ENCODE measurements at places on chromosomes 3 and 15. TPM values are rescaled to one million over a fixed set of nuclear protein-coding genes. Genes with fewer than 3 reads are reported as not detected.
A peak's percentile ranks its signal among the peaks of the same experiment; 100 is the strongest.

DNA sequence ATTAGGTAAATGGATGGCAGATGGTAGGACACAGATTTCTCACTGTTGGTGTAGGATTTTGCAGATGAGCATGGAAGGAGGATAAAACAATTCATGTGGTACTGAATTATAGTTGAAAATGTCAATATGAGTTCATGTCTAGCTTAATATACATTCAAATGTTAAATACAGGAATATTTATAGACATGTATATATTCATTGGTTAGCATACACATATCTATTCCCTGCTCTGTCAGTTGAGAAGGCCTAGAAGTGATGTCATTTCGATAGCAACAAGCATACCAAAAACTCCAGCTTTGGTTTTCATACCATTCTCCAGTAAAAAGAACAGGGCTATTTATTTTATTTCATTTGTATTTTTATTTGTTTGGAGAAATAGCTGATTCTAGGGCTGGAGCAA lies 497.1 kb downstream of the EPHB1 start:
- no peak for DNase-seq
- no peak overlapping the region for H3K27ac ChIP-seq
- H3K4me1 ChIP-seq: no peaks in the 10 kb centered on the region
- no peaks in the 10 kb centered on the region for H3K36me3 ChIP-seq
- no peaks in the 10 kb centered on the region for H3K27me3 ChIP-seq
- no peak overlapping the region for H3K4me3 ChIP-seq

DNA sequence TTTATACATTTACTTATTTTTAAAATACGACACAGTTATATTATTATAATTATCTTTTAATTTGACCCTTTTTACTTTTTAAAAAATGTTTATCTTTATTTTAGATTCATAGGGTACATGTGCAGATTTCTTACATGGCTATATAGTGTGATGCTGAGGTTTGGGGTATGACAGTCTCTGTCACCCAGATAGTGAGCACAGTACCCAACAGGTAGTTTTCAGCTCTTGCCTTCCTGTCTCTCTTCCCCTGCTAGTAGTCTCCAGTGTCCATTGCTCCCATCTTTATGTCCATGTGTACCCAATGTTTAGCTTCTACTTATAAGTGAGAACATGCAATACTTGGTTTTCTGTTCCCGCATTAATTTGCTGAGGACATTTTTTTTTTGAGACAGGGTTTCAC lies 21.8 kb upstream of the KCNMB2 start:
- H3K4me3 ChIP-seq: no peak overlapping the region
- H3K27me3 ChIP-seq: no peaks in the 10 kb centered on the region
- no peaks in the 10 kb centered on the region for H3K4me1 ChIP-seq

- no peak overlapping the region for H3K4me3 ChIP-seq
- no peaks in the 10 kb centered on the region for H3K27me3 ChIP-seq
- peaks cover 4% of the 10 kb centered on the region for H3K4me1 ChIP-seq
Observed at GRCh38 chr3:160480931-160481330, 31.3 kb upstream of the TRIM59 start.

- no peaks in the 10 kb centered on the region for H3K27me3 ChIP-seq
- peaks cover 78% of the 10 kb centered on the region for H3K4me1 ChIP-seq
- no peak for DNase-seq
- no peak overlapping the region for H3K4me3 ChIP-seq
- H3K27ac ChIP-seq: peak overlapping the region; percentile 100
Observed at GRCh38 chr15:90191794-90192509, 9.2 kb upstream of the SEMA4B start.

DNA sequence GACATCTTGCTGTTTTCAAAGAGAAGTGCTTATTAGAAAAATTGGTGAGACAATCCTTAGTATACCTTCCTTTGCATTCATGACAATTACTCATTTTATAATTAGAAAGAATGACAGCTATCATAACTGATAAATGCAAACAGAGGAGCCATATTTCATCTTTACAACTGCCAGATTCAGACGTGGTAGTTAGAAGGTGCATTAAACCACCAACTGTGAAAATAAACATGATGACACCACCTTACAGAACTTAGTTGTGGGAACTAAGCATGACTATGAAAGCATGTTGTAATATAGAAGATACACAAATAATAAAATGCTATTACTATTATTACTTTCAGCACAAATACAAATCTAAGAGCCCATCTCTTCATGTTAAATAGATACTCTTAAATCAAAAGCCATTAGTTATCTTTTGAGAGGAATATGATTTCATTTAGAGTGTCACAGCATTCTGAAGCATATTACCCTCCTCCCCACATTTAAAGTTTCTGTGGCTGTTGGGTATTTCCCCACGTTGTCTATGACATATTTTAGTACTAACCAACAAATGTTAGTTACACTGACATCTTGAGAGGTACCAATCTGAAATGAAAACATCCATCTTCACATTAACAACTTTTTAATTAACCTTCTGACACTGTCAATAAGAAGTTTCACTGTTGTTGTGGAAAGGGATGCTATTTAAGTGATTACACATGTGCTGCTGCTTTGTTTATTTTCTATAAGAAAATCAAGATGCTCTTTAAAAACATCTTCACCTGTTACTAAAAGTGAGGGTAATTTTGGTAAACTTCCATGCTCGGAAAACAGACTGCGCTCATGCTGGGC lies 163.8 kb downstream of the LSAMP start:
- no peak overlapping the region for H3K27ac ChIP-seq
- no peaks in the 10 kb centered on the region for H3K27me3 ChIP-seq
- DNase-seq: no peak
- H3K36me3 ChIP-seq: no peaks in the 10 kb centered on the region
- no peak overlapping the region for H3K4me3 ChIP-seq

DNA sequence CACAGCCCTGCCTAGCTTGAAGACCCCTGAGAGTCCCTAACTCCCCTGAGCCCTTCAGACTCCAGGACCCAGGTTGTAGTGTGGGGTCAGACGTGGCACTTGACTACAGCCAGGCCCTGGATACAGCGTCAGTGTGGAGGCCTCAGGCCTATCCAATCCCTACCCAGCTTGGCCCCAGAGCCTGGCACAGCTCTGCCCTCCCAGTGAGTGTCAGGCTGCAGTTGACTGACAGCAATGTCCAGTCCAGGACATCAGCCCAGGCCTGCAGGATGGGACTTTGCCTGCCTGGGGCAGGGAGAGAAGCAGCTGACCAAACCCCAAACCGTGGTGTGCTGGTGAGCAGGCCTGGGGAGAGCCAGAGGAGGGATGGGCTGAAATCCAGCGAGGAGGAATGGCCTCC lies 27.3 kb downstream of the KLF13 start:
- no peak for DNase-seq
- no peaks in the 10 kb centered on the region for H3K27me3 ChIP-seq
- peak overlapping the region; percentile 92 for H3K27ac ChIP-seq
- H3K4me3 ChIP-seq: peak overlapping the region; percentile 21
- peaks cover 100% of the 10 kb centered on the region for H3K4me1 ChIP-seq

DNA sequence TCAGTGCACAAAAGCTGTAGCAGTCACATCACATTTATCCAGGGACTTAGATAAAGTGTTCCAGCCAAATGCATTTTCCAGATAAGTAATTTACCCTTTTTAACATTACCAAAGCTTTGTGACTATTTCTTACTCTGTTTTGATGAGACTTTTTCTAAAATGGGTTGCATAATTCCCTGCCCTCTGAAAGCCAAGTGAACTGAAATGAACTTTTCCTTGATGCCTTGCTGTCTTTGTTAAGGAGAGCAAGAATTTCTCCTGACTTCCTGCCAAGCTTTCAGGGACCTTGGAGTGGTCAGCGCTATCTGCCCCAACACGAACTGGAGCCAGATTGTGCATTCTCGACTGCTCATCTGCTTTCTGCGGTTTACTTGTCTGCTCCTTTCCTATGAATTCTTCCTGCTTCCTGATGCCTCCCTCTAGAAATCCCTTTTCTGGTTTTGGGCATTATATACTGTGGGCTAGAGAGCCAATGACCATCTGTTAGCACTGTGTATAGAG lies 34.8 kb downstream of the EIF4E3 start:
- peaks cover 56% of the 10 kb centered on the region for H3K4me1 ChIP-seq
- H3K27me3 ChIP-seq: no peaks in the 10 kb centered on the region

GRCh38 chr3:126133606-126134005 lies 46.8 kb downstream of the ALDH1L1 start:
- no peaks in the 10 kb centered on the region for H3K27me3 ChIP-seq
- H3K27ac ChIP-seq: no peak overlapping the region
- peaks cover 7% of the 10 kb centered on the region for H3K4me1 ChIP-seq
- DNase-seq: peak; percentile 60
- no peaks in the 10 kb centered on the region for H3K36me3 ChIP-seq

DNA sequence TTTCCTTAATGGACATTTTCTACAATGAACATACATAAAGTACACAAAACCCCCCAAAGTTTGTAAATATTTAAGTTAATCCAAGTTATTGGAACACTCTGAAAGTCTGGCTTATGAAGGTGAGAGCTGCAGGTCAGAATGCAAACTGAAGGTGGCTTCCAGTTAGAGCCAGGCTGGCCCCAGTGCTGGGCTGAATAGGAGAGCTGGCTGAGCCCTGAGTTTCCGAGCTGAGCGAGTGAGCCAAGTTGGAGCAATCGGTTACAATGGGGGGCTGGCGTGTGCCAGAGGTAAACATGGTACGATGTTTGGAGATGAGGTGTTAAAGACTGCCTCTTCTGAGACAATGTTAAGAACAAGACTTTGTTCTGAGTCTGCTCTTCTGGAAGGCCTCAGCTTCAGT lies 230.8 kb upstream of the MCTP2 start:
- DNase-seq: no peak
- no peaks in the 10 kb centered on the region for H3K27me3 ChIP-seq
- peak overlapping the region; percentile 58 for H3K27ac ChIP-seq
- H3K36me3 ChIP-seq: no peaks in the 10 kb centered on the region
- H3K4me3 ChIP-seq: no peak overlapping the region

GRCh38 chr15:25397100-25397499 lies 41.7 kb downstream of the UBE3A start:
- no peak overlapping the region for H3K4me3 ChIP-seq
- DNase-seq: no peak

GOLGA6A gene
- total RNA-seq: not detected

DNA sequence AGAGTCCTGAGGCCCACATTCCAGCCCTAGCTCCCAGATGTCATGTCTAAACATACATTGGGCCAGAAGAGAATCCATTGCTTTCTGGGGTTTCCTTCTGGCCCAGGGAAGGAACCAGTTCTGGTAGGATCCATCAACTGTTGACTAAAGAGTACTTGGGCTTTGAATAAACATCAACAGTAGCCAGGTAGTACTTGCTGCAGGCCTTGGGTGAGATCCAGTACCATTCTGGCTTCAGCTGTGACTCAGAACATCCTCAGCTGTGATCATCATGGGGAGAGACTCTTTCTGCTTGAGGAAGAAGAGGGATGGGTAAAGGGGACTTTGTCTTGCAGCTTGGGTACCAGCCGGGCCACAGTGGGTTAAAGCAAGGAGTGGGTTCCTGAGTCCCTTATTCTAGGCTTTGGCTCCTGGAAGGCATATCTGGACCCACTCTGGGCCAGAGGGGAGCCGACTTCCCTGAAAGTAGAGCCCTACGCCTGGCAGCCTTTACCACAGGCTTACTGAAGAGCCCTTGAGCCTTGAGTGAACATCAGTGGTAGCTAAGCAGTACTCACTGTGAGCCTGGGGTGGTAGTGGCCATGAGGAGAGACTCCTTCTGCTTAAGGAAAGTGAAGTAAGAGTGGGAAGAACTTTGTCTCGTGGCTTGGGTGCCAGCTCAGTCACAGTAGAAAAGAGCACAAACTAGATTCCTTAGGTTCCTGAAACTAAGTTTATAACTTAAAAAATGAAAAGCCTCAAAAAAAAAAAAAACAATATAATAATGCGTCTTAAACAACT lies 128.3 kb downstream of the GOLIM4 start:
- no peaks in the 10 kb centered on the region for H3K4me1 ChIP-seq
- no peaks in the 10 kb centered on the region for H3K36me3 ChIP-seq
- no peak overlapping the region for H3K27ac ChIP-seq
- no peak for DNase-seq
- H3K27me3 ChIP-seq: no peaks in the 10 kb centered on the region
- no peak overlapping the region for H3K4me3 ChIP-seq

DNA sequence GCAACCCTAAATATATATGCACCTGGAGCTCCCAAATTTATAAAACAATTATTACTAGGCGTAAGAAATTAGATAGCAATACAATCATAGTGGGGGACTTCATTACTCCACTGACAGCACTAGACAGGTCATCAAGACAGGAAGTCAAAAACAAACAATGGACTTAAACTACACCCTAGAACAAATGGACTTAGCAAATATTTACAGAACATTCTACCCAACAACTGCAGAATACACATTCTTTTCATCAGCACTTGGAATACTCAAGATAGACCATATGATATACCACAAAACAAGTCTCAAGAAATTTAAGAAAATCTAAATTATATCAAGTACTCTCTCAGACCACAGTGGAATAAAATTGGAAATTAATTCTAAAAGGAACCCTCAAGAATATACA lies 201.5 kb downstream of the OSBPL10 start:
- H3K36me3 ChIP-seq: no peaks in the 10 kb centered on the region
- H3K4me1 ChIP-seq: no peaks in the 10 kb centered on the region
- no peak overlapping the region for H3K27ac ChIP-seq

GHRL gene
- not detected for total RNA-seq

GOLGA6B gene
- total RNA-seq: not detected

- no peaks in the 10 kb centered on the region for H3K27me3 ChIP-seq
- DNase-seq: no peak
- H3K27ac ChIP-seq: no peak overlapping the region
- no peak overlapping the region for H3K4me3 ChIP-seq
Observed at GRCh38 chr3:87311309-87311708, 34.9 kb upstream of the POU1F1 start.

TAGLN3 gene
- 0.84 TPM for total RNA-seq

GRCh38 chr15:77569729-77570125 lies 63.0 kb downstream of the LINGO1 start:
- no peak for DNase-seq
- H3K27me3 ChIP-seq: no peaks in the 10 kb centered on the region
- H3K4me3 ChIP-seq: peak overlapping the region; percentile 2
- peaks cover 6% of the 10 kb centered on the region for H3K4me1 ChIP-seq

GRCh38 chr3:4270720-4271119 lies 32.4 kb upstream of the SETMAR start:
- no peaks in the 10 kb centered on the region for H3K27me3 ChIP-seq
- H3K4me3 ChIP-seq: no peak overlapping the region
- no peak overlapping the region for H3K27ac ChIP-seq
- DNase-seq: no peak
- H3K4me1 ChIP-seq: peaks cover 11% of the 10 kb centered on the region

DNA sequence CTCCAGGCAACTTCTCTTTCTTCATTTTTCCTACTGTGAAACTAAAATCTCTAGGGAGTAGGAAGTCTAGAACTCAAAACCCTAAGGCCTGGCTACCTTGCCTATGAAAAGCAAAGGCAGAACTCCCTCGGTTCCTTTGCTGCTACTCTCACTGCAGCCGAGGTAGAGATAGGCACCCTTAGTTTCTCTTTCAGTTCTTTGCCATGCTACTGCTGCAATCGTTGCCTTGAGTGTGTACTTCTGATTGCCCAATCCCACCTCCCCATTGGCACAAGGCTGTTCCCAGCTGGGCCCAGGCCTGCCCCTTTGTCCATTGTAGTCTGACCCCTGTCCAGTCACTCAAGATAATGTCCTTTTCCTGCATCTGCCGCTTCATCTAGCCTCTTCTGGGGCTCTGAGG lies 92.3 kb upstream of the MRPS22 start:
- no peaks in the 10 kb centered on the region for H3K36me3 ChIP-seq
- no peak overlapping the region for H3K27ac ChIP-seq
- H3K4me1 ChIP-seq: no peaks in the 10 kb centered on the region
- H3K27me3 ChIP-seq: no peaks in the 10 kb centered on the region

GRCh38 chr3:127097481-127097880 lies 95.5 kb upstream of the PRR23E start:
- no peaks in the 10 kb centered on the region for H3K27me3 ChIP-seq
- no peaks in the 10 kb centered on the region for H3K36me3 ChIP-seq
- H3K27ac ChIP-seq: no peak overlapping the region
- H3K4me3 ChIP-seq: no peak overlapping the region
- H3K4me1 ChIP-seq: no peaks in the 10 kb centered on the region

GRCh38 chr15:91307601-91308000 lies 207.5 kb downstream of the SV2B start:
- no peak overlapping the region for H3K4me3 ChIP-seq
- H3K27ac ChIP-seq: no peak overlapping the region
- no peaks in the 10 kb centered on the region for H3K4me1 ChIP-seq
- H3K36me3 ChIP-seq: no peaks in the 10 kb centered on the region

All from esophagus muscularis mucosa (tissue), 4 donors.